ENCODE measurements at places on chromosomes 3 and 15. TPM values are rescaled to one million over a fixed set of nuclear protein-coding genes. Genes with fewer than 3 reads are reported as not detected.

STAB1 gene
- total RNA-seq: 3.9 TPM

ZBED2 gene
- 0.16 TPM for total RNA-seq

HDAC11 gene
- total RNA-seq: 6.0 TPM

CHL1 gene
- total RNA-seq: not detected

SORD gene
- 43.8 TPM for total RNA-seq

MKRN3 gene
- 26.2 TPM for total RNA-seq

MEGF11 gene
- not detected for total RNA-seq

MEX3B gene
- total RNA-seq: 12.8 TPM

DGKG gene
- total RNA-seq: not detected

FHIT gene
- total RNA-seq: 6.3 TPM

GATA2 gene
- 215 TPM for total RNA-seq

DNA sequence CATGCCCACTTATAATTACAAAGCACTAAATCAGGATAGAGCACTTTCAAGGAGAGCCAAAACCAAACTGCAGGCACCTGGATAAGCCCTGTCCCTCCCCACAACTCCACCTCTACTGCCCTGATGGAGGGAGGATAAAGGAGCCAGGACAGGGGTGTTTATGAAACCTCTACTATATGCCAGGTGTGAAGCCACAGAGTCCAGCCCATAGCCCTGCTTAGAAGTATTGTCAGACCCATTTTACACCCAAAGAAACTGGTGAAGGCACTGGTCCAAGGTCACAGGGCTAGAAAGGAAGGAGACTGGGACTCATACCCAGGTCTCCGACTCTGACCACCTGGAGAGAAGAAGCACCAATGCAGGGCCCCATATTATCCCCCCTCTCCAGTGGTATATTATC, 48.7 kb downstream of the SH3BP5 start:
- H3K4me3 ChIP-seq: no peak overlapping the region
- H3K27ac ChIP-seq: no peak overlapping the region
- H3K4me1 ChIP-seq: peaks cover 12% of the 10 kb centered on the region
- DNase-seq: no peak

DNA sequence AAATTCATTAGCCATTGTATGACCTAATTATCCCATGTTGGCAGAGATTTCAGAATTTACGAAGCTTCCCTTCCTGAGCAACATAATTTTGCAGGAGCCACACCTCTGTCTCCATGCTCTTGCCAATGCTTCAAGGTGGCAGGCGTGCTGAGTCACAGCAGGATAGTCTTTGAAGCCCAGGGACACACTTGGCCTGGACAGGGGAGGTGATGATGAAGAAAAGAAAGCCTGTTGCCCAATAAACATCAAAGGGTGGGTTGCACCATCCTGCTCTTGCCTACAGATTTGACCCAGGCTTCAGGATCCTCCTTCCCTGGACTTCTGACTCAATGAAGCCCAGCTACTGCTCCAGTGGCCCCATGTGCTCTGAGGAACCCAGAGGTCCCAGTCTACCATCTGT, 117.1 kb downstream of the MINAR1 start:
- H3K36me3 ChIP-seq: no peaks in the 10 kb centered on the region
- peaks cover 16% of the 10 kb centered on the region for H3K27me3 ChIP-seq
- H3K27ac ChIP-seq: no peak overlapping the region
- H3K4me1 ChIP-seq: no peaks in the 10 kb centered on the region

DNA sequence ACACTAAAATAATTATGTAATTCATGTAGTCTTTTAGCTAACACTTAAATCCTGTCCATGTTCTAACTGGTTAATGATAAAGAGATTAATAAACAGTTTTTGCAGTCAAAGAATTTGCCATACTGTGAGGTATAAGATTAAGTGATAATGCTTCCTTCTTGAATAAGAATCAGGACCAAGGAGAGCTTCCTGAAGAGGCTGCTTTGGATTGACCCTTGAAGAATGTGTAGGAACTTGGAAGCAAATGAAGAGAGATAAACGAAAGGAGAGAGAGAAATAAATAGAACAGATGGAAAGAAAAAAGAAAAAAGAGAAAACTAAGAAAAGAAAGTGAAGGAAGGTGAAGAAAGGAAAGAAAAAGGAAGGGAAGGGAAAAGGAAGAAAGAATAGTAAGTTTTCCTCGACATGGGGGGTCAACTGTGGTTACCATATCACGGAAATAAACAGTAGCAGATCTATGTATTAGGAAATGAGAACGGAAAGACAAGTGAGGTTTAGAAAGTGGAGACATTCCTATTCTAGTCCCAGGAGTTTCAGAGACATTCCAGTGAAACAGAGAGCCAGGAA, 539.8 kb downstream of the FGF12 start:
- H3K27ac ChIP-seq: no peak overlapping the region
- no peaks in the 10 kb centered on the region for H3K27me3 ChIP-seq
- no peak overlapping the region for H3K4me3 ChIP-seq

GRCh38 chr15:70379134-70379533, 281.4 kb upstream of the TLE3 start:
- H3K27ac ChIP-seq: no peak overlapping the region
- no peak overlapping the region for H3K4me3 ChIP-seq
- H3K27me3 ChIP-seq: peaks cover 30% of the 10 kb centered on the region
- no peak for DNase-seq

DNA sequence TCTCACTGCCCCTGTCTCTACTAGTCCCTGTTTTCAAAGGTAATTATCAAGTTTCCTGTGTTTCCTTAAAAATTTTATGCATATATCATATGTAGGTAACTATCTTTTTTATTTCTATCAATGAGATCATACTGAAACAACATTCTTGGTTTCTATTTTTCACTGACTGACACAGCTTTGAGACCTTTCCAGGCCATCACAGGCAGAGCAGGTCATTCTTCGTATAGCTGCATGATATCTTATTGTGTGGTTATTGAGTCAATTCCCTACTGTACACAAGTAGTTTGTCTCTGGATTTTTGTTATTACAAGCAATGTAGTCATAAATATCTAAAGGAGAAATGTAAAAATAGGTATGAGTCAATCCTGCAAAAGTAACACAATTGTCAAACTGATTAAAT, 169.6 kb downstream of the CFAP20DC start:
- H3K4me3 ChIP-seq: no peak overlapping the region
- H3K27ac ChIP-seq: no peak overlapping the region
- no peaks in the 10 kb centered on the region for H3K36me3 ChIP-seq
- no peaks in the 10 kb centered on the region for H3K4me1 ChIP-seq

DNA sequence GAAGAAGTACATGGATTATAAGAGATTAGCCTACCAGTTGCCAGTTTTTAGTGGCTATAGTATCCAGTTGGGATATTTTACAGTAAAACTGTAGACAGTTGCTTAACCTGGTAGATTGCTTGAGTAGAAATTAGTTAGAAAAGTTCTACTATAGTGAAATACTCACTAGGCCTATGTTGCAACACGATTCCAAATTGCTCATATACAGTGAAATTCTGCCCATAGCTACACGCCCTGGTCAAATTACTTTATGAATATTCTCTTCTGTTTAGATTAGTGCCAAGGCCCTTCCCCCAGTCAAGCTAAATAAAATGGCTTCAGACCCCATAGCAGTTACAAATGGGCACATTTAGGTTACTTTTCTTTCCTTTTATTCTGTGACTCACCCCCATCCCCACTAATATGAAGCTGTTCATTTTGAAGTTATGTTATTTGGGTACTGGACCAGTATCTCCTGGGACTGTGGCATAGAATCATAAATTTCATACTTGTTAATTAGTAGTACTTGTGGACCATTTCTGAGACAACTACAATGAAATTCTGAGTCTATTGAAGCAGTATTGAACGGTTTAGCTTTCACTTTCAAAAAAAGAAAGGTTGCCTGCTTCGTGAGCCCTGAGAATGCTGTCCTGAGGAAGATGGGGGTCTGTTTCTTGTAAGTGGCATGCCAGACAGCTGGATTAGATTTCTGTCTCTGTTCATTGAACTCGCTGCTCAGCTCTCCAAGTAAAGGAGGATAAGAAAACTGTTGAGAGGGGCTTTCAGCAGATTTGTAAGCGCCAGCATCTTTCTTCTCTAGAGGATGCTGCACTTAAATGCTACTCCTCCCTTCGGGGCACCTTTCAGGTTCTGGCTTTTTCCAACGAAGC, 65.8 kb upstream of the CFAP20DC start:
- no peaks in the 10 kb centered on the region for H3K27me3 ChIP-seq
- H3K27ac ChIP-seq: no peak overlapping the region
- no peaks in the 10 kb centered on the region for H3K36me3 ChIP-seq
- H3K4me3 ChIP-seq: no peak overlapping the region
- no peak for DNase-seq

DNA sequence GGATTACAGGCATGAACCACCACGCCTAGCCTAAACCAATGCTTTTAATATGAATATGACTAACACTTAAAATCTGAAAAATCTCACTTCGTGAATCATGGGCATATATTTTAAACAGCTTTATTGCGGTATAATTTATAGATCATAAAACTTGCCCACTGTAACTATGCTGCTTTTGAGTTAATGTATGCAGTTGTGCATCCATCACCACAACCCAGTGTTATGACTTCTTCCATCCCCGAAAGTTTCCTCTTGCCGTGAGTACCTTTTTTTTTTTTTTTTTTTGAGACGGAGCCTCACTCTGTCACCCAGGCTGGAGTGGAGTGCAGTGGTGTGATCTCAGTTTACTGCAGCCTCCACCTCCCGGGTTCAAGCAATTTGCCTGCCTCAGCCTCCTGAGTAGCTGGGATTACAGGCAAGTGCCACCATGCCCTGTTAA, 7.1 kb downstream of the KAT2B start:
- H3K4me1 ChIP-seq: peaks cover 8% of the 10 kb centered on the region
- H3K27ac ChIP-seq: no peak overlapping the region
- no peak for DNase-seq
- 0 out of 3 replicates have a peak, but pooled peaks cover 5% of the 10 kb centered on the region for H3K36me3 ChIP-seq
- H3K27me3 ChIP-seq: no peaks in the 10 kb centered on the region

- H3K36me3 ChIP-seq: no peaks in the 10 kb centered on the region
- no peaks in the 10 kb centered on the region for H3K27me3 ChIP-seq
- H3K27ac ChIP-seq: no peak overlapping the region
- DNase-seq: no peak
- peaks cover 23% of the 10 kb centered on the region for H3K4me1 ChIP-seq
Measured at GRCh38 chr15:67396114-67396513, 124.8 kb upstream of the C15orf61 start.

- H3K4me3 ChIP-seq: no peak overlapping the region
- H3K36me3 ChIP-seq: no peaks in the 10 kb centered on the region
- no peak overlapping the region for H3K27ac ChIP-seq
- H3K27me3 ChIP-seq: peaks cover 31% of the 10 kb centered on the region
- H3K4me1 ChIP-seq: no peaks in the 10 kb centered on the region
Measured at GRCh38 chr15:68352401-68353062, 75.0 kb downstream of the FEM1B start.

- no peak overlapping the region for H3K4me3 ChIP-seq
- no peaks in the 10 kb centered on the region for H3K36me3 ChIP-seq
- no peak overlapping the region for H3K27ac ChIP-seq
- no peaks in the 10 kb centered on the region for H3K27me3 ChIP-seq
- DNase-seq: no peak
- no peaks in the 10 kb centered on the region for H3K4me1 ChIP-seq
Measured at GRCh38 chr3:69853027-69853426, 113.8 kb downstream of the MITF start.

GRCh38 chr3:194732617-194733016, 46.9 kb downstream of the FAM43A start:
- peaks cover 48% of the 10 kb centered on the region for H3K27me3 ChIP-seq
- no peak overlapping the region for H3K4me3 ChIP-seq
- no peak overlapping the region for H3K27ac ChIP-seq
- no peaks in the 10 kb centered on the region for H3K36me3 ChIP-seq
- no peaks in the 10 kb centered on the region for H3K4me1 ChIP-seq

DNA sequence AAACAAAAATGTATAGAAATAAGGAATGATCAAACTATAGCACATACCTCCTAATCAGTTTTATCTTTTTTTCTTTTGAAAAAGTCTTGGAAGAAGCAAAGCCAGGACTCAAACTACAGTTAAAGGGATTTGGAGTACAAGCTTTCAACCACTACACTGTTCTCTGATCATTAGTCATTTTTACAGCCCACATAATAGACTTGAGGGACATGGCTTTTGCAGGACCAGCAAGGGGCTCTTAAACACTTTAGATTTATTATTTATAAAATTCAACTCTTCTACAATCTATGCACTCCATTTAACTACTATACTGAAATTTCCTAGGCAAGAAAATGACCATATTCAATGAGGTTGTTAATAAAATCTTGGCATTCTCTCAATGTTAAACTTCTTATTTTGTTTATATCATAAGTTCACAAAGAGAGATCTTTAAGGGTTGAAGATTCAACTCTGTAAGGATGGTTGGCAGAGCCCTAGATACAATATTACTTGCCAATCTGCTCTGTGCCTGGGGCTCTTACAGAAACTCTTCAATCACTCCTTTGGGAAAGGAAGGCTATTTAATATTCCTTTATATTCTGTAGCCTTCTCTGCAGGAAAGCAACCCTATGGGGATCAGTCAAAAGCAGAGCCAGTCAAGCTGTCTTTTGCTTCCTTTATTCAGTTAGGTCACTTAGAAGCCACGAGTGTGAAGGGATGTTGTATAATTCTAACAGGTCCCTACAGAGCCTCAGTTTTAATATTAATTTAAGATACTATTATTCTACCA, 557.7 kb upstream of the SGO1 start:
- H3K36me3 ChIP-seq: no peaks in the 10 kb centered on the region
- no peak for DNase-seq
- H3K4me1 ChIP-seq: no peaks in the 10 kb centered on the region
- no peaks in the 10 kb centered on the region for H3K27me3 ChIP-seq
- no peak overlapping the region for H3K27ac ChIP-seq

DNA sequence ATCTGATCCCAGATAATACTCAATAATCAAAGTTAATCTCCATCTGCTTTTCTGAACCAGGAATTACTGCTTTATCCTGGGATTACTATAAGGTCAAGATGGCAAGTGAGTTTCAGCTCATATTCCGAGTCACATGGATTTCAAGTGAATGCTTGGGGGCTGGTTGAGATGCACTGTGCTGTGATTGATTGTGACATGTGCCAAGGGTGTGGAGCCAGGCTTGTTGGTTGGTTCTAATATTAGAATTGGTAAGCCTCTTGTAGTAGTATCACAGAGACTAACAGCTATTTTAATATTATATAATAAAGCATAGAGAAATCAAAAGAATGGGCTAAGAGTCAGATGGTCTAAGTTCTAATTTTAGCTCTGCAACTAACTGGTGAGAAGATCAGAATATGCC, 74.2 kb upstream of the ICE2 start:
- DNase-seq: no peak
- H3K27me3 ChIP-seq: peaks cover 7% of the 10 kb centered on the region
- H3K4me1 ChIP-seq: no peaks in the 10 kb centered on the region
- no peak overlapping the region for H3K4me3 ChIP-seq
- no peak overlapping the region for H3K27ac ChIP-seq

DNA sequence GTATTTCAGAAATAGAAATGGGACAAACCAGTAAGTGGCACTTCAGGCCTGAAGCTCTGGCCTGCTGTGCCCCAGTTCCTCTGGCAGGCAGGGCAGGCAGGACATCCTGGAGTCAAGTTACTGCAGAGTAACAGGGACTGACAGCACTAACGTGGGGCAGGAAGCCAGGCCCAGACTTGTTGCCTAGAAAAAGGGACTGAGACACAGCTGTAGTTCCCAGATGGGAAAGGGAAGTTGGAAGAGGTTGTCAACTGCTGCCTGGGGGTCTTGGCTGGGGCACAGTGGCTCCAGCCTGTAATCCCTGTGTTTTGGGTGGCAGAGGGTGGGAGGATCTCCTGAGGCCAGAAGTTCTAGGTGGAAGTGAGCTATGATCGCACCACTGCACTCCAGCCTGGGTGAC, 171.9 kb downstream of the FMN1 start:
- no peak for DNase-seq
- no peaks in the 10 kb centered on the region for H3K27me3 ChIP-seq
- no peaks in the 10 kb centered on the region for H3K36me3 ChIP-seq
- H3K4me3 ChIP-seq: no peak overlapping the region
- H3K4me1 ChIP-seq: no peaks in the 10 kb centered on the region

- H3K36me3 ChIP-seq: no peaks in the 10 kb centered on the region
- no peak overlapping the region for H3K4me3 ChIP-seq
- H3K4me1 ChIP-seq: peaks cover 17% of the 10 kb centered on the region
- DNase-seq: no peak
- no peak overlapping the region for H3K27ac ChIP-seq
Measured at GRCh38 chr3:171000281-171000680, 26.2 kb downstream of the SLC2A2 start.

Measured in K562 (cell line).